HepG2 (cell line): ENCODE measurements at places on chromosomes 3 and 15. TPM values are rescaled to one million over a fixed set of nuclear protein-coding genes. Genes with fewer than 3 reads are reported as not detected.

DPPA2 gene
- total RNA-seq: not detected in 2 replicates

GRCh38 chr3:43733459-43734384, 43.0 kb downstream of the ABHD5 start:
- DNase-seq: no peak

DNA sequence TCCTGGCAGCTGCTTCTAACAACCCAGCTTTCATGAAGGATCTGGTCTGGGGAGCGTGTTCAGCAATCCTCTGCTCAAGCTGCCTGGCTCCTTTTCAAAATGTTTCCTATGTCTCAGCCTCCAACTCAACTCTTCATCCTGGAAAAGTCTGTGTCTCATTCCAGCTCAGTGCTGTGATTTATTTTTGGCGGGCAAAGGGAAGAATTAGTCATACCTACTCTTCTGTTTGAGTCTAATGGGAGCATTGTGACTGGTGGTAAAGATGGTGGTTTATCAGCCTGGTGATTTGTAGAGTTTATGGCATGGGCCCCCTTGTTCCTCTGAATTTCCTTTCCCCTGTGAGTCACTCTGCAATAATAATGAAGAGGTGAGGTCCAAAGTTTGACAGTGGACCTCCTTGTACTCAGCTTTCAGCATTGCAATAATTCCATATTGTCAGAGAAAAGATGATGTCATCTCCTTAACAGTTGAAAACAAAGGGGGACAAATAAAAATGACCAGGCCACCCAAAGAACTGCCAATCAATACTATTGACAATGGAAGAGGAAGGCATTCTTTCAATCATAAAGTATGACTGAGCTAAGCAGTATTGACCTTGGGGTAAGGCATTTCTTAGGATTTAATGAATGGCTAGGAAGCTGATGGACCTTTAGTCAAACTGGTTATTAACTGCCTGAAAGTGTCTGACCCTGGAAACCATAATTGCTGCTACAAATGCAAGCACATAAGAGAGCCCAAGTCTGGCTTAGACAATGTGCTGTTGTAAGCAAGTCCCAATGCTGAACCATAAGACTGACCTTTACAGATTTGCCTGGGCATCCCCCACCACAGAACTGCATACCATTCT, 204.7 kb upstream of the MCTP2 start:
- DNase-seq: no peak

DNA sequence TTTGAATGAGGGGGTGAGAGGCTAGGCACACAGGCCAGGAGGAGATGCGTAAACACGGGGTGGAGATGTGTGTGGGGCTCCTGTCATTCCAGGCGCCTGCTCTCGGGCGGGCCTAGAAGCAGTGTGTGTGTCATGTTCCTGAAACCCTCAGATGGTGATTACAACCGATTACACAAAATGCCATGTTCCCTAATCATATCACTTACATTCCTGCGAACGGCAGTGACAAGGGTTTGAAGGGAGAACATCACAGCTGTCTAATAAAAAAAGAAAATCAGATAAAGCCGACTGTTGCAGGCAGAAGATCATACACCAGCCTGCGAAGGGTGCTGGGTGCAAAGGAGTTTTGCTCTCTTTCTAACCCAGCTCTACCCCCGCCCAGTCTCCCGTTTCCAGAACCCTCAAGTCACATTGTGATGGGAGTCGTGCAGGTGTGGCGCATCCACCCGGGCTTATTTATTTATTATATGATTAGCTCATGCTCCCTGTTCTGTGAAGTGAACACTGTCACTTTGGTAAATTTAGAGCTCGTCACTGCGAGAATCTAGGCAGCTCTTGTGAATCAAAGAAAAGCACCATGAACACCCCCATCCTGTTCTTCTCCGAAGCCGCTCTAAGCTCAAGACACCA, 140.3 kb downstream of the NR2F2 start:
- DNase-seq: no peak

DNA sequence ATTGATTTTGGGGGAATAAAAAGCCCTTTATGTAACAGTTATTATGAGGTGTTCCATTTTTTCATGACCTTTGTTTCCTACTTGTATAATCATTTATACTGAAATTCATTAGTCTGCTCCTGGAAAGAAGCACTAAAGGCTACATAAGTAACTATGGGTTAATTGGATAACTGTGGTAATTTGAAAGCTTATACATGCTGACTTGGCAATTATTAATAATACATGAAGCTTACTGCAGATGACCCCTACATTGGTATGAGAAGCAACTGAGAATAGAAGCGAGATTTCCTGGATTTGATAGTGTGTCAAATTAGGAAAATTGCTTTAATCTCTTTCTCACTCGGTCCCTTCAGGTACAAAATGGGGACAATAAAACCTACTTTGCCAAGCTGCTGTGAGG, 658.0 kb downstream of the ROBO1 start:
- DNase-seq: no peak

DNA sequence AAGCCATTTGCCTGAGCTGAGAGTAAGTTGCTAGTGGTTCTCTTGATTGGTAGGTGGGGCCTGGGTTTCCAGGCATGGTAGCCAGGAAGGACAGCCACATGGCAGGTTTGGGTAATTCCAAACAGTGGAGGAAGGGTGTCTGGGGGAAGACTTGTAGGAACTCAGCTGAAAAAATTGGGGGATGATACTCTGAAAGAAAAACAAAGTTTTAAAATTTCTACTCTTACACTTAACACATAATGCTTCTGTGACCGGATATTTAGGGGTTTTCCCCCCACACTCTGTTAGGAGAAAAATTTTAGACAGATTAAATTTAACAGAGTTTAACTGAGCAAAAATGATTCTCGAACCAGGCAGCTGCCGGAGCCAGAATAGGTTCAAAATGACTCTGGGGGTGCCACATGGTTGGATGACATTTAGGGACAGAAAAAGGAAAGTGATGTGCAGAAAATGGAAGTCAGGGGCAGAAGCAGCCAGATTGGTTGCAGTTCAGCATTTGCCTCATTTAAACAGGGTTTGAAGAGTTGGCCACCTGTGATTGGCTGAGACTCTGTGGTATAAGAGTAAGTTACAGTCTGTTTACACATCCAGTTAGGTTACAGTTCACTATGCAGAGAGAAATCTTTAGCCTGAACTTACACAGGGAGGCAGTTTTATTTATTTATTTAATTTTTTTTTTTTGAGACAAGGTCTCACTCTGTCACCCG, 8.1 kb downstream of the B2M start:
- peak; percentile 29 for DNase-seq

DNA sequence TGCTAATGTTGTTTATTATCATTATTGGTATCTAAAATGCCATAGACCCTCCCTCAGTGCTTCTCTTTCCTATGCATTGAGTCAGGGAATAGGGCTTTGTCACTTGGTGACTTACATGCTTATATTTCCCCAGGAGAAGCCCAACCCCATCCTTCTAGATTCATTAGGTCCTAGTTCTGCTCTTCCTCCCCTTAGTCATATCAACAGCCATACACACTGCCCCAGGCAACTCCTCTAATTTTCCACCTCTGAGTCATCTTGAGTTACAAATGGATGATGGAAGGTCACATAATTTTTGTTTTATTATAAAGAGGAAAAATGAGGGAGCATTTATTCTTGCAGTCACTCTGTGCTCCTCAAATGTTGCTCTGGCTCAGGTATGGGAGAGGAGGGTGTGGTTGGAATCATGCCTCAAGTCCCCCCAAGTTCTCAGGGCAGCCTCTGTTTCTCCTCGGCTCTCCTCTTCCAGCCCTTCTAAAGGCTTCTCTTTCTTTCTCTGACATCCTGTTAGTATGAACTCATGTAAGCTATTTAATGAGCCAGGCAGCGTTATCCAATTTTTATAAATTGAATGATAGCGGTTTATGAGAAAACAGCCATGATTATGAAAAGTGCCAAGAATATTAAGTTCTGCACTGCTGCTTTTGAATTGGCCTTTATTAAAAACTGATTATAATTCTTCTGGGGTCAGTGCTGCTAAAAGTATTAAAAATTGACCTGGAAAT, 45.6 kb upstream of the FSTL1 start:
- no peak for DNase-seq

GRCh38 chr15:26887926-26888666, 21.2 kb downstream of the GABRA5 start:
- DNase-seq: no peak

GRCh38 chr3:41819236-41819635, 142.7 kb downstream of the ULK4 start:
- DNase-seq: no peak

CRABP1 gene
- total RNA-seq: not detected in 2 replicates

DNA sequence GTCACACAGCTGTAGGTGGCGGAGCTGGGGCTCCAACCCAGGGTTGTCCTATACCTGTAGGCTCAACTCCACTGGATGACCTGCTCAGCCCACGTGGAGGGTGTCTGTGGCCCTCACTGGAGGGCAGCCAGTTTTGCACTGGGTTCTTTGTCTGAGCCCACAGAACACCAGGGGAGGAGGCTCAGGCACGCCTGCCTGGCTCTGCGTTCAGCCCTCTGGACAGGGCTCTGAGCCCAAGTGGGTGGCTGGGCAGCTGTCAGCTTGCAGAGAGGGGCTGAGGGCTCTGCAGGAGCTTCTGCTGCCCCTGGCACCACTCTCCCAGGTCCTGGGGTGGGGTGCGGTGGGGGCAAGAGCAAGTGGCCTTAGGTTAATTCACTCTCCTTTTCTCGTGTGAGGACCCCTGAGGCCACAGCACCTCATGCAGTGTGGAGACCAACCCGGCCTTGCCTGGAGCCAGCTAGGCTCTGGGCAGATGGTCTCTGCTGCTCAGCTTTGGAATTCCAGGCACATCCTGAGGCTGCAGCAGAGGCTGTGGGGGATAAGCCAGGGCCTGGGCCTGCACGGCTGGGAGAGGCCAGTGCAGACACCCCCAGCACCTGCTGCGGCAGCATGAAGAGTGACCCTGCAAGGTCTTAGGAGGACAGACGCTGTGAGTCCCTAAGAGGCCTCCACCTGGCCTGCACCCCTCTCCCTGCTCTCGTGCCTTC, 23.5 kb downstream of the DUSP7 start:
- no peak for DNase-seq

DNA sequence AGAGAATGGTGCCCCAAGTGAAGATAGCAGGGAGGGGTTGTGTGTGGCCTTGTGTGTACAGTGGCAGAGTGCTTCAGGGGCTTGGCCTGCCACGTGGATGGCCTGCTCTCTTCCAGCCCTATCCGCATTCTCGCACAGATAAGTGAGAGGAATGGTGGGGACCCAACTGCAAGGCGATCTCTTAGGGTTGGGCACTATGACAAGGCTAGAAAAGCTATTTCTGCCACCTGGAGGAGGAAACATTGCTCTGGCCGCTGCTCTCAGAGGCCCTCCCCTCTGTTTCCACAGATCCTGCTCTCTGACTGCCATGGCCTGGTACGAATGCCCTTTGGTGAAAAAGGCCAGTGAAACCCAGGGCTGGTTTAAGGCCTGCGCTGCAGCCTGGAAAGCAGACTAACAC, 20.6 kb downstream of the EEFSEC start:
- peak; percentile 8 for DNase-seq

RGMA gene
- not detected in 2 replicates for total RNA-seq

USP50 gene
- total RNA-seq: 0.56 and 0.86 TPM in 2 replicates

GRCh38 chr3:152021951-152022461, 148.6 kb downstream of the SUCNR1 start:
- DNase-seq: no peak

DNA sequence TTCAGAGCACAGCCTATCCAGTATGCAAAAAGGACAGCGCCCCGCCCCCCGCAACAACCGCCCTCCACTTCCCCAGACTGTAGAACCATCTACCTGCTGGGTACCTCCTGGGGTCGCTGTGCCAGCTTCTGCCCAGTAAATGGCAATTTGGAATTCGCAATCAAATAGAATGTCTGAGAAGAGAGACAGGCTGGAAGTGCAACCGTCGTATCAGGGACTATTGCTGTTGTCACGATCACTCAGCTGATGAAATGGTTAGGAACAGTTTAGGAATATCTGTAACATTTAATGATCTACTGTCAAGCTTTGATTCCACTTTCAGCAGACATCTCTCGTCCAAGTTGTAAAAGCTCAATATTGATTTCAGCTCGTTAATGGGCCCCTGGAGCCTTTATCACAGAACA, 13.3 kb upstream of the PARL start:
- DNase-seq: no peak

DNA sequence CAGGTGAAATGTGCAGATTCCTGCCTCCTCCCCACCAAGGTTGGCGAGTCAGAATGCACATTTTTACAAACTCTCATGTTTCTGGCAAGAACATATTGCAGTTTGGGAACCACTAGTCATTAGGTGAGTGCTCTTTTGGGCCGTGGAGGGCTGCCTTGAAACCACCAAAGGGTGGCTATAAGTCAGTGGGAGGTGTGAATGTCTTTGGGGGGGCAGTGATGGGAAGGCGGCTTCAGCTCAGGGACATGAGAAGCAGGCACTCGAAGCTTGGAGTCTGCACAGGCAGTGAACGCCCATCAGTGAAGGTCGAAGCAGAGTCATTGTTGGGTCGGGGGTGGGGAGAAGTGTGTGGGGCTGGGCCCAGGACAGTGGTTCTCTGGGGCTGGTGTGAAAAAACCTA, 1.1 kb downstream of the NOX5 start:
- no peak for DNase-seq

ARPIN gene
- 5.0 and 5.3 TPM in 2 replicates for total RNA-seq

DNA sequence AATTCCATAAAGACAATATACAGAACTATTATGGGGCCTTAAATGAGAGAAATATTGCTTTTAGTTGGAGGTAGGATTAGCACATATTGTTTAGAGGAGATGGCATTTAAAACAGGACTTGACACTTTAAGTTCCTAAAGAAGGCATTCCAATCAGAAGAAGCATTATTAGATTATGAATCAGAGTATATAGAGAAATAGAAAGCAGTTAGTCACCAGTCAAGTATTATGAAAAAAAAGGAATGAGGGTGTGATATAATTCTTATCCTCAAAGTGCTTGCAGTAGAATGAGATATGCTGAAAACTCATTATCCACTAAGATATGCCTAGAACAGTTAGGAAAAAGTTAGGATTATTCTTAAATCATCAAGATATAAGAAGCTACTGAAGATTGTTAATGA, 456.2 kb downstream of the ZNF385D start:
- no peak for DNase-seq

DNA sequence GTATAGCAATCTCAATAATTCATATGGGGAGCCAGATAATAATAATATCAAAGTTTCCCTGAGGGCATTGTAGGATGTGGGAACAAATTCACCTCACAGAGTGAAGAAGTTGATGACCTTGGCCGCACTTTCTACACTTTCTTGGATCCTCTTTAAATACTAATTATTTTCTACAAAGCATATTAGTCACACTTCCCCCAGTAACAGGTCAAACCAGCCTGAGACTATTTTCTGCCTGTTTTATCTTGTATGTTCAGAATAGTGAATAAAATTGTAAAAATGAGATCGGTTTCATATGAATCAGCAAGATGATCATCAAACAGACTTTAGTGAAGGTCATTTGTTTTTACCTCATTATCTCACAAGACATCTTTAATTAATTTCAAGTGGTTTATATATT, 2.3 kb upstream of the OR5K3 start:
- DNase-seq: no peak

PLIN1 gene
- total RNA-seq: 0.73 and 1.2 TPM in 2 replicates

GXYLT2 gene
- total RNA-seq: 6.9 and 7.4 TPM in 2 replicates
